ENCODE measurements at places on chromosomes 7 and 10. TPM values are rescaled to one million over a fixed set of nuclear protein-coding genes. Genes with fewer than 3 reads are reported as not detected.

MLXIPL gene
- 11.1 TPM for total RNA-seq

MICALL2 gene
- 37.6 TPM for total RNA-seq

NKX1-2 gene
- total RNA-seq = not detected

RBP3 gene
- not detected for total RNA-seq

DNA sequence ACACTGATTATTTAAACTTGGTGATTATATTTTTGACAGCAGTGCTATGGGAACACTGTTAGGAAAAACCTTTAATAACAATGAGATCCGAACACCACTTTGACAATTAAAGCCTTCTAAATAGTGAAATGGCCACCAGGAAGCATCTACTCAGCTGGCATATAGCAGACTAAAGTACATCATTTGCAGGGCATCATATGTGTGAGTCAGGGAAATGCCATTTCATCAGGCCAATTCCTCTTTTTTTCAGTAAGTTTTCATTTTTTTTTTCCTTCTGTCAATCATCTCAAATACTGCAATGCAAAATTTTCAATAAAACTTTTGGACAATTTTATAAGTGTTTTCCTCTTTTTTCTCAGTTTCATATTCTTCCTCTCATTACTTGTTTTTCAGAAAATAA lies 521.4 kb upstream of the SEMA3D start:
- H3K36me3 ChIP-seq = no peaks in the 10 kb centered on the region
- H3K27ac ChIP-seq = no peak overlapping the region
- no peak for DNase-seq
- H3K4me3 ChIP-seq = no peak overlapping the region
- no peaks in the 10 kb centered on the region for H3K27me3 ChIP-seq

Data from upper lobe of right lung (tissue), 1 donor.